ENCODE measurements at places on chromosomes 7 and 10. TPM values are rescaled to one million over a fixed set of nuclear protein-coding genes. Genes with fewer than 3 reads are reported as not detected.

CDCA7L gene
- 69.2 TPM for total RNA-seq

GRCh38 chr10:110667620-110668343 is 23.6 kb downstream of the RBM20 start:
- no peak for DNase-seq

DNA sequence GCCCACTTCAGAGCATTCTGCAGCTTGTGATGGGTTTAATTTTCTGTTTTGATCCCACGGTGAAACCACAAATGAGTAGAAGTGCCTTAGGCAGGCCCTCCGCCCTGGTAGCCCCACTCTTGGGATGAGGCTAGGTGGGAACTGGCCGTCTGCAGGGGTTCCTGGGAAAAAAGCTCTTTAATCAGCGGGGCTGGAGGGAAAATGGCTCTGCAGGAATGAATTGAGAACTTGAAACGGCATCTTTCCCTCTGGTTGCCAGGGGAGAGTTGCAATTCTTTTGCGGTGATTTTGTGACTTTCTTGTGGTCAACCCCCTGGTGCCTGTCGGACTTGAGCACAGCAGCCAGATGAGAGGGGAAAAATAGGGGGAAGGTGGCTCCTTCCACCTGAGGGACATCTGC is 32.7 kb downstream of the COL26A1 start:
- DNase-seq, result no peak

- peak; percentile 29 for DNase-seq
Measured at GRCh38 chr10:79146611-79147130, 77.9 kb downstream of the ZMIZ1 start.

DNA sequence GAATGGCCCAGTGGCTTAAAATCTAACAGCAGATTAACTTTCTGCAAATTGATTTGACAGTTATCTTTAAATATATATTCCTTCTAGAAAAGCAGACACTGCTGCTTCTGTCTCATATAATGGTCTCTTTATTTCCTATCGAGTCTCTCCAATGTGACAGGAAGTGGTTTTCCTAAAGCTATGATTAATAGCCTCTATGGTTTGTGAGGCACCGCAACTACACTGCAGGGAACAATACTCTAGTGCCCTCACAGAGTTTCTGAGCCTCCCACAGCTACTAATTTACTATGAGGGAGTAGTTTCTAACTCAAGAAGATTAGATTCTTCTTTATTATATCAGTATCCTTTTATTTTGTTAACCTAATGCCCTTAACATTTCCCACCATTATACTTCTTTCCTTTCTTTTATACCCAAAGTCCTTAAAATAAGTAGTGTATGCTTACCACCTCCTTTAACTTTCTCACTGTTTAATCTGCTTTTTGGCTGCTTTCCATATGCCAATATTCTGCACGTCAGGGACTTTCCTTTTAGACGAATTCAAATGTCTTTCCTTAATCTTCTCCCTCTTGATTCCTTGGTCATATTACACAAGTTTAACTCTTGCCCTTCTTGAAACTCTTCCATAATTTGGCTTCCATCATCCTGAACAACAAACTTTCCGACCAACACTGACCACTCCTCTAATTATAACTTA is 23.8 kb upstream of the AHR start:
- DNase-seq, result peak; percentile 12
